ENCODE measurements at places on chromosomes 4 and X. TPM values are rescaled to one million over a fixed set of nuclear protein-coding genes. Genes with fewer than 3 reads are reported as not detected.

PITX2 gene
- total RNA-seq = not detected

SH3BP2 gene
- 32.7 TPM for total RNA-seq

SMIM43 gene
- total RNA-seq = not detected

SH2D1A gene
- not detected for total RNA-seq

TRPC3 gene
- not detected for total RNA-seq

BMPR1B gene
- total RNA-seq = 6.5 TPM

CABS1 gene
- not detected for total RNA-seq

LEF1 gene
- total RNA-seq = 163 TPM

HTN3 gene
- total RNA-seq = not detected

FGF2 gene
- total RNA-seq = 3.3 TPM

GLRA2 gene
- not detected for total RNA-seq

RASL11B gene
- not detected for total RNA-seq

ODAPH gene
- not detected for total RNA-seq

DGAT2L6 gene
- not detected for total RNA-seq

TEX13D gene
- not detected for total RNA-seq

GPRASP1 gene
- 1.5 TPM for total RNA-seq

ARHGAP24 gene
- 44.3 TPM for total RNA-seq

HTN1 gene
- total RNA-seq = not detected

GPR78 gene
- not detected for total RNA-seq

DUX4 gene
- not detected for total RNA-seq

VCX3A gene
- not detected for total RNA-seq

SERTM2 gene
- total RNA-seq = 0.93 TPM

AMBN gene
- not detected for total RNA-seq

CAMK2D gene
- 62.2 TPM for total RNA-seq

TMEM271 gene
- not detected for total RNA-seq

RAB39B gene
- not detected for total RNA-seq

MSX1 gene
- 1.8 TPM for total RNA-seq

All from melanocyte of skin (primary cell).